Peyer's patch (tissue), 4 donors: ENCODE measurements at places on chromosomes 1 and 21. TPM values are rescaled to one million over a fixed set of nuclear protein-coding genes. Genes with fewer than 3 reads are reported as not detected.

DNA sequence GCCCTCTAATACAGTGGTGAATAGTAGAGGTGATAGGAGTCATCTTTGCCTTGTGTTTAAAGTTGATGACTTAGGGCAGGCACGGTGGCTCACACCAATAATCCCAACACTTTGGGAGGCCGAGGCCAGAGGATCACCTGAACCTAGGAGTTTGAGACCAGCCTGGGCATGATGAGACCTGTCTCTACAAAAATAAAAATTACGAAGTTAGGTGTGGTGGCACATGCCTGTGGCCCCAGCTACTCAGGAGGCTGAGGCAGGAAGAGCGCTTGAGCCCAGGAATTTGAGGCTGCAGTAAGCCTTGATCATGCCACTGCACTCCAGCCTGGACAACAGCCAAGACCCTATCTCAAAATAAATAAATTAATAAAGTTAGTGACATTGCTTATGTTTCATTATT, 26.6 kb downstream of the CAPZA1 start:
- H3K27ac ChIP-seq: no peak overlapping the region
- H3K4me1 ChIP-seq: no peaks in the 10 kb centered on the region
- H3K4me3 ChIP-seq: no peak overlapping the region
- H3K27me3 ChIP-seq: no peaks in the 10 kb centered on the region
- H3K36me3 ChIP-seq: no peaks in the 10 kb centered on the region

DNA sequence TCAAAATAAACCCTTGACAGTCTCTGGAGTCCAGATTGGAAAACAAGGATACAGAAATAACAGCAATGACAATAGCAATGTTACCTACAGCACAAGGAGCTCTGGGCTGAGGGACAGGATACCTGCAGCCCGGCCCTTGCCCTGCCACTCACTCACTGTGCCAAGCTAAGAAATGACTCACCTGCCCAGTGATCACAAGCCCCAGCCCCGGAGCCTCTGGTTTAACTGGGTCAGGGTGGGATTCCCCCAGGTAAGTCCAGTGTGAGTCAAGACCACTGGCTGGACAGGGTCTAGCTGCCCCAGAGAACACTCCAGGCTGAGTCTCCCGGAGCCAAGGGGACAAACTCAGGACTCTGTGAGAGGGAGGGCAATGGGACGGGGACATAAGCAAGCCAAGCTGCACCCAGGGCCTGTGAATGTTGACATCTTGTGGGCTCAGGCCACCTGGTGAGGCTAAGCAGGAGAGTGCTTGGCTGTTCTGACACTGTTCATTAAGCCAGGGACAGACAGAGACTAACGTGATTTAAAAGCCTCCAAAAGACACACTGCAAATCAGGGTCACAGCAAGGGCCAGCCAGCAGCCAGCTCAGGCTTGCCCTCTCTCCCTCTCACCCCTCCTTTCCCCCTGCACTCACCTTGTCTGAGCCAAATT, 64.1 kb downstream of the MIS18A start:
- H3K27ac ChIP-seq: no peak overlapping the region
- H3K36me3 ChIP-seq: no peaks in the 10 kb centered on the region

GRCh38 chr1:181369416-181369815, 113.9 kb upstream of the CACNA1E start:
- no peak overlapping the region for H3K27ac ChIP-seq
- DNase-seq: no peak
- H3K36me3 ChIP-seq: no peaks in the 10 kb centered on the region

GRCh38 chr1:233485385-233485784, 128.5 kb upstream of the KCNK1 start:
- no peak overlapping the region for H3K4me3 ChIP-seq
- H3K27ac ChIP-seq: no peak overlapping the region
- no peaks in the 10 kb centered on the region for H3K27me3 ChIP-seq
- no peaks in the 10 kb centered on the region for H3K36me3 ChIP-seq
- no peak for DNase-seq

- H3K27me3 ChIP-seq: no peaks in the 10 kb centered on the region
- no peaks in the 10 kb centered on the region for H3K4me1 ChIP-seq
- no peak overlapping the region for H3K27ac ChIP-seq
- no peaks in the 10 kb centered on the region for H3K36me3 ChIP-seq
- no peak for DNase-seq
Measured at GRCh38 chr21:14688936-14689335, 142.8 kb upstream of the SAMSN1 start.

- no peak for DNase-seq
- no peak overlapping the region for H3K4me3 ChIP-seq
- H3K4me1 ChIP-seq: no peaks in the 10 kb centered on the region
- H3K27me3 ChIP-seq: no peaks in the 10 kb centered on the region
- H3K27ac ChIP-seq: no peak overlapping the region
Measured at GRCh38 chr1:54854381-54855020, 32.5 kb downstream of the DHCR24 start.

GRCh38 chr1:33634143-33634542, 161.7 kb downstream of the ZSCAN20 start:
- H3K36me3 ChIP-seq: no peaks in the 10 kb centered on the region
- no peaks in the 10 kb centered on the region for H3K4me1 ChIP-seq
- DNase-seq: no peak

DNA sequence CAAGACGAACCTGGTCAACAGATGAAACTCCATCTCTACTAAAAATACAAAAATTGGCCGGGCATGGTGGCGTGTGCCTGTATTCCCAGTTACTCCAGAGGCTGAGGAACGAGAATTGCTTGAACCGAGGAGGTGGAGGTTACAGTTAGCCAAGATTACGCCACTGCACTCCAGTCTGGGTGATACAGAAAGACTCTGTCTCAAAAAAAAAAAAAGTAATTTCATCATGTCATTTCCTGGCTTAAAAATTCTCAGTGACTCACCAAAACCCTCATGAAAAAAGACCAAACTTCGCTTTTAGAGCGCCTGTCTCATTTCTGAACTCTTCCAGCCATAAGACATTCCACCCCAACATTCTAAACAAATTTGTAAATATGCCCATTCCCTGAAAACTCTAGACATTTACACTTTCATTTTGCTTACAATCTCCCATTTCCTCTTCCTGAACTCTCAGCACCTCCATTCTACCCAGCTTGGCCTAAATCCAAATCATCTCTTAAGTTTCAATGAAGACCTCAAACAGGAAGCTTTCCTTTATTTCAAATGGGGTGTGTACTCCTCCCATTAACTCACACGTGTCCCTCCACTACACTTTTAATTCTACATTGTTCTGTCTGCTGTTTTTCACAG, 50.5 kb upstream of the PRRC2C start:
- peaks cover 5% of the 10 kb centered on the region for H3K4me1 ChIP-seq
- no peaks in the 10 kb centered on the region for H3K36me3 ChIP-seq
- peak overlapping the region; percentile 66 for H3K27ac ChIP-seq
- DNase-seq: no peak
- H3K4me3 ChIP-seq: no peak overlapping the region
- no peaks in the 10 kb centered on the region for H3K27me3 ChIP-seq

GRCh38 chr1:185733818-185734735, at the start of gene HMCN1:
Gene HMCN1 (plus strand): TSS chr1:185734391. CDS start chr1:185734780, 389 bp downstream.
- no peaks in the 10 kb centered on the region for H3K27me3 ChIP-seq
- peak within 1 kb of the TSS; percentile 4 for H3K4me3 ChIP-seq
- no peaks in the 10 kb centered on the region for H3K36me3 ChIP-seq
- no peak within 1 kb of the TSS for H3K27ac ChIP-seq
- no peaks in the 10 kb centered on the region for H3K4me1 ChIP-seq

DNA sequence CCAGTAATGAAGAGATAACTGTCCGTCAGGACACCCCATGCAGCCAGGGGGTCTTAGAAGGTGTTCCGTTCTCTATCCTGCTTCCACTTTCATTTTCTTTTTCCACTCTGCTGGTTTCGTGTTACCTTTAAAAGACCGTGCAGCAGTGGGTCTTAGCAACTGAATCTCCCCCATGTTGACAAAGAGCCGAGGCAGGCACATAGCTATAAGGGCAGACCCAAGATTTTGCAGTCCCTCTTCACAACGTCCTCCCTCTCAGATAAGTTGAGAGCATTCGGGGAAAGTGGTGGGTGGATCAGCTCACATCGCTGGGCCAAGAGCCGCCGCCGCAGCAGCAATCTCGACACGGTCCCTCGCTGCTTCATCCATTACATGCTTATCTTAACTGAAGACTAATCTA, 355.5 kb downstream of the LMO4 start:
- peak overlapping the region; percentile 18 for H3K4me3 ChIP-seq
- peak overlapping the region; percentile 2 for H3K27ac ChIP-seq
- DNase-seq: no peak

DNA sequence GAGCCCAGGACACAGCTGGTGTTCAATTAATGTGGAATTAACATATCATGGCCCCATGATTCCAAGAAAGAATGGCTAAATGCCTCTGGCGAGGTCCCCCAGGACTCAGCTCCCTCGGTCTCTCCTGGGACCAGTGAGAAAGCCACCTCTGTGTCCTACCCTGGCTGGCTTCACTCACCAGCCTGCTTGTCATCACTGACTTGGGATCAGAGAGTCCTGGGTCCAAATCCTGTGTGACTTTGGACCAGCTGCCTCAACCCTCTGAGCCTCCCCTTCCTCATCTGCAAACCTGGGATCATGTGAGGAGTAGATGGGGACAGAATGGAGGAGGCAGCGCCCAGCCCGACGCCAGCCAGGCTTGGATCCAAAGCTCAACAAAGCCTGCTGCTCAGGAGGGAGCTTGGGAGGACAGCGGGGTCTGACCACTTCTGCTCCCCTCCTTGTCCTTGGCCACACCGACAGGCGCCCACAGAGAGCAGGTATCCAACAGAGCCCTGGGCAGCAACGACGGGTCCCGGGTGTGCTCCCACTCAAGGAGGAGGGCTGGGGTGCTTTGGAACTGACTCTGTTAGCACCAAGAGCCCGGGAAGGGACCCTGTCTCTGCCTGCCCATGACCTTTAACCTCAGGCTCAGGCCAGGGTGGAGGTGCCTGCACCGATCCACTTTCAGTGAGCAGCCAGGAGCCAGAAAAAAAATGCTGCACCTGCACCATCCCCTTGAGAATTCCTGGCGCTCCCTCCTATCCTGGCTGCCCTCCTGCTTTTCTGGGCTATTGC, 3.2 kb downstream of the SH2D5 start:
- H3K36me3 ChIP-seq: no peaks in the 10 kb centered on the region
- H3K4me3 ChIP-seq: no peak overlapping the region
- peaks cover 26% of the 10 kb centered on the region for H3K27me3 ChIP-seq
- peaks cover 14% of the 10 kb centered on the region for H3K4me1 ChIP-seq
- H3K27ac ChIP-seq: no peak overlapping the region
- peak; percentile 44 for DNase-seq

- no peaks in the 10 kb centered on the region for H3K36me3 ChIP-seq
- H3K27me3 ChIP-seq: no peaks in the 10 kb centered on the region
- H3K4me1 ChIP-seq: no peaks in the 10 kb centered on the region
- peak overlapping the region; percentile 89 for H3K27ac ChIP-seq
Measured at GRCh38 chr1:150281221-150281757, 1.1 kb upstream of the CIART start.

DNA sequence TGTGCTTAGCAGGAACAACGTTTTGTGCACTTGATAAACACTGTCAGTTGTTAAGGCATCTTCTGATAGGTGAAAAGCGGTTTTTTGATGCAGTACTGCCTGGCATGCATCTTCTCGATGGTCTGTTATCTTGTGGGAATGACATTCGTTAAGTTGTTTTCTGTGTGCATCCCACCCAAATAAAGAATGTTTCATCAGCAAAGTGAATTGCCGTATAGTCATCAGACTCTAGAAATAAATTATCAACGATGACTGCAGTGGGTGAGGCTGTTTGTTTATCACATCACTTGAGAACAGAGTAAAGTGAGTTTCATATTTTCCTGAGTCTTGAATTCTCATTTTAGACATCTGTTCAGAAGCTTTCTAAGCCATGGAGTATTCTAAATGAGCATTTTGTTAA, 34.1 kb downstream of the NFIA start:
- no peak for DNase-seq
- H3K4me3 ChIP-seq: no peak overlapping the region
- H3K36me3 ChIP-seq: no peaks in the 10 kb centered on the region
- H3K27ac ChIP-seq: no peak overlapping the region

GRCh38 chr1:235275223-235275622, 52.8 kb downstream of the ARID4B start:
- no peak overlapping the region for H3K4me3 ChIP-seq
- no peaks in the 10 kb centered on the region for H3K36me3 ChIP-seq
- no peak overlapping the region for H3K27ac ChIP-seq
- no peaks in the 10 kb centered on the region for H3K27me3 ChIP-seq

DNA sequence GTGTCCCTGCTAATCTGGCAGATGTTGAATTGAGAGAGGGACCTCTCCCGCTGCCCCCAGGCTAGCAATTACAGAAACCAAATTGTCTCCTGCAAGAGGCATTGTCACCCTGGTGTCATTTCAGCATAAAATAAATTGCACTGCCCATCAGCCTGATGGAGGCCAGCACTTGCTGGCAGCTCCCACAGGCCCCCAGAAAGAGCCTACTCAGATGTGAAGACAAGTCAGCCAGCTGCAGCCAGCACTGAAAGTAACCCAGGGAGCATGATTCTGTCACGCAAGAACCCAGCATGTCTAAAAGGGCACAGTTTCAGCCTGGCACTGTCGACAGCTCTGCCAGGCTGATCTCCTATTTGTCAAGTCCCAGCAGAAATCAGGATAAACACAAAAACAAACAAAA, 110.3 kb upstream of the CTTNBP2NL start:
- H3K27me3 ChIP-seq: no peaks in the 10 kb centered on the region
- H3K27ac ChIP-seq: no peak overlapping the region
- H3K36me3 ChIP-seq: no peaks in the 10 kb centered on the region
- no peaks in the 10 kb centered on the region for H3K4me1 ChIP-seq
- H3K4me3 ChIP-seq: no peak overlapping the region

DNA sequence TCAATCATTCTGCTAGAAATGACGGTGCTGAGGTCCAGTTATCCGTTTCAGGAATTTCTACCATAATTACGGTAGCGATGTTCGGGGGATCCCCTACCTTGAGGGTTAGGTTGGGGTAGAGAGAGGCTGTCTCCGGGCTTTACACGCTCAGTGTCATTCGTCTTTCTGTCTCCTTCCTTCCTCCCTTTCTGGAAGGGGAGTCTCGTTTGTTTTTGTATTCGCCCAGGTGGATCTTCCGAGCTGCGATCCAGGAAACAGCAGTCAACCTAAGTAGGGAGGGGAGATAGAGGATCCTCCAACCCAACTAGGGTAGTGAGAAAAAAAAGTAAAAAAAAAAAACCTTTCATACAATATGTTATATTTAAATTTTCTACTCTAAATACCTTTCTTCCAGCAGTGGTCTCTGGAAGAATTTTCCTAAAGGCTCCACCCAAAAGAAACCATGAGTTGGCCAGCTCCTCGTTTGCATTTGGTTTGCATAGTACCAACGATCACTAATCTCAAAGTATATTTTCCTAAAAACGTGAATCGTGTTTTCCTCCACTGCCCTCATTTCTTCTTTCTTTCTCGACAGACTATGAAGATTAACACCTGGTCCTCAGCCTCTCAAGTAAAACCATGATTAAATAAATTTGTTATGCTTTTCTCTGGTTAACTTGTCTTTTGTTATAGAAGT, 611 bp upstream of the PIK3C2B start:
- H3K4me3 ChIP-seq: peak overlapping the region; percentile 68
- peak overlapping the region; percentile 97 for H3K27ac ChIP-seq
- DNase-seq: no peak
- peaks cover 5% of the 10 kb centered on the region for H3K4me1 ChIP-seq

The BRDT gene
- total RNA-seq: not detected

The DHCR24 gene
- total RNA-seq: 110 TPM

The CLCA2 gene
- 1.2 TPM for total RNA-seq

The GSTM5 gene
- 2.0 TPM for total RNA-seq
